ENCODE measurements at places on chromosomes 3 and 15.

DNA sequence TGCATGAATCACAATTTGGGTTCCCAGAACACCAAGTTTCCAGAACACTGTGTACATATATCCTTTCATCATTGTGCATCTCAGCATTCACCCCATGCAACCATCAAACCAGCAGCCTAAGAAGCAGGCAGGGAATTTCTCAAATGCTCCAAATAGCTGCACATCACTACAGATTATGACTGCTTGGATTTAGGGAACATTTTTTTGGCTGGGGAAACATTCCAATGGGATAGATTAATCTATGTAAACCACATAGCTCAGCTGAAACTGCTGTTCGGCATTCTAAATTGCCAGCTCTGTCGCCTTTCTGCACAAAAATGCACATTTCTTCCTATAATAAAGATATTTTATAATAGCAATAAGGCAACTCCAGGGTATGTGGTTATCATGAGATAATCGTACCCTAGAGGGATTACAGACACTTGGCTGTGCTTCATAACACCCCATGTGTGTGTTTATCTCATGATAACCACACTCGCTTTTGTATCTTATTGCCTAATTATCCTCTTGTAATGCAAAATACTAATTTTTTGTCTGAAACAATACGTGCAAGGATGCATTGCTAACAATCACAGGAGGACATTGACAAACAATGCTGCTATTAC lies 483.7 kb upstream of the DPH6 start:
- no peak for DNase-seq

DNA sequence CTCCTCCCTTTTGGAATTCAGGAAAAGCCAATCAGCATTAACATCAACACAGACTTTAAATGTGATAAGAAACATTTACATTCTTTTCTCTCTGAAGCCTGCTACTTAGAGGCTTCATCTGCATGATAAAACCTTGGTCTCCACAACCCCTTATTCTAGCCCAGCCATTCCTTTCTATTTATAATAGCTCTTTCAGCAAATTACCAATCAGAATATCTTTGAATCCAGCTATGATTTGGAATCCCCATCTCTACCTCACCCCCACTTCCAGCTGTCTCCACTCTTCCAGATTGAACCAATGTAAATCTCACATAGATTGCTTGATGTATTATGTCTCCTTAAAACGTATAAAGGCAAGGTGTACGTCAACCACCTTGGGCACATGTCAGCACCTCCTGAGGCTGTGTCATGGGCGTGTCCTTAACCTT lies 139.7 kb downstream of the TUSC7 start:
- no peak for DNase-seq

DNA sequence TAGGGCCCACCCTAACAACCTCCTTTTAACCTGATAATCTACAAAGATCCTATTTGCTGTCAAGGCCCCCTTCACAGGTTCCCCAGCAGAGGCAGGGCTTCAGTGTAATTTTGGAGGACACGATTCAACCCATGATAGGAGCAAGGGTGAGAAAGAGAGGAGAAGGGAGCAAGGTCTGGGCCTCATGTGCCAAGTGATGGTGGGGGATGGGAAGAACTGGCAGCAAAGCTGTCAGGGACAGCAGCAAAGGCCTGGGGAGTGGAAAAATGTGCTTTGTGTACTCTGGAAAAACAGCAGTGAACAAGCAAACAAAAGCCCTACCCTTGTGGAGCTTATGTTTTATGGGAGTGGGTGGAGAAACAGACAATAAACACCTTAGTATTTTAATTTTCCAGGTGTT lies 2.7 kb upstream of the GALNT15 start:
- DNase-seq, result no peak

DNA sequence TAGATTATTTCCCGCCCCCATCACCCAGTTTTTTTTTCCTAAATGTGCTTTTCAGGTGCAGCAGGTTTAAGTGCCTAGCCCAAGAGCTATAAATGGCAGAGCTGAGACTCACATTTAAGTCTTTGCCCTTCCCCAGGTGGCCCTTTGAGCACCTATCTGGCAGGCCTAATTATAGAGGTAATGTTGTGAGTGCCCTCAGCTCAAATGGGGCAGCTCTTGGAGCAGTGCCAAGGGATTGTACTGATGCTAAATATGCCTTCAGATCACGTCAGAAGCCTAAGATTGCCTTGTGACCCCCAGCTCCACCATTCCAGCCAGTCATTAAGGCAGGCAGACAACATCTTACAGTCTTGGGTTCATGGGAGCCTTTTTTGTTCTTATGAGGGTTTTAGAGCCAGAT lies 159.5 kb downstream of the RPLP1 start:
- DNase-seq, result no peak

DNA sequence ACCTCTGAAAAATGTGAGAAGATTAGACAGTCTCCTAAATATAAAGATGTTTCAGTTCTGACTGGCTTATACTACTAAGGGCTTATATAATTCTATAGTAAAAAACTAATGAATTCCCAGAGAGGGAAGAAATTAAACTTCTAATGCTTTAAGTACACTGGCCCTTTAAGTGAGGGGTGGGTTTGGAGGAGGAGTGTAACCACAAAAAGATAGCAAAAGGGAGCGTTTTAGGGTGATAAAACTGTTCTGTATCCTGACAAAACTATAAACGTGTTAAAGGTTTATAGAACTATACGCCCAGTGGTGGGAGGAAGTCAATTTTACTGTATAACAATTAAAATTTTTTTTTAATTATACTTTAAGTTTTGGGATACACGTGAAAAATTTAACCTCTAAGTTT lies 45.8 kb downstream of the CEP152 start:
- DNase-seq, result no peak

- DNase-seq, result peak; percentile 66
Measured at GRCh38 chr15:48965972-48966371, 2.3 kb upstream of the SHC4 start.

DNA sequence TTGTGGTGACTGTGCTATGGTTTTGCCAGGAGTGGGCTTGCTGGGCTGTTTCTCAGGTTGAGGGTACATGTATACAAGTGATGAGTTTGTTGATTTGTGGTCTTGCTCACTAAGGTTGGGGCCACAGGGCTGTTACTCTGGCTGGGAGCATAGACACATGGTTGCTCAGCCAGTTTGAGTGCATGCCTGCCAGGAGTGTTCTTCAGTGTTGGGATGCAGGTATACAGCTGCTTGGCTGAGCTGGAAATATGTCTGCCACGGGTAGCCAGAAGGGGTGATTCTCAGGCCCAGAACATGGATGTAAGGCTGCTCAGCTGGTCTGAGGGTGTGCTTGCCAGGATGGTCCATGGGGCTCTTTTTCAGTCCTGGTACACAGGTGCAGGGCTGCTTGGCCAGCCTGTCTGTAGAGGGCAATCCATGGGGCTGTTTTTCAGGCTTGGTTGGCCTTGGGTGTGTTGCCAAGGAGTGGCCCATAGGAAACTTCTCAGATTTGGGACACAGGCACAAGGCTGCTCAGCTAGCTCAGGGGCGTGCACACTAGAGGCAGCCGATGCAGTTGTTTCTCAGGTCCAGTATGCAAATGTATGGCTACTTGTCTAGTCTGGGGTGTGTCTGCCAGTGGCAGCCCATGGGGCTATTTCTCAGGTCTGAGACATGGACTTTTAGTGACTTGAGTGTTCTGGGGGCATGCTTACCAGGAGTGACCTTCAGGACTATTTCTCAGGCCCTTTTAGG lies 5.3 kb upstream of the ARHGAP31 start:
- no peak for DNase-seq

All from activated CD8-positive, alpha-beta T cell treated with anti-CD3 and anti-CD28 coated beads for 36 hours (primary cell).